Stimulated activated CD8-positive, alpha-beta memory T cell treated with anti-CD3 and anti-CD28 coated beads, Interleukin-2, amount 100 ng/mL, for 1 hour (primary cell): ENCODE measurements at places on chromosomes 5 and 9.

GRCh38 chr5:71955723-71956122, 151.6 kb upstream of the MAP1B start:
- DNase-seq: no peak

GRCh38 chr9:136079211-136079915, 15.7 kb downstream of the NACC2 start:
- no peak for DNase-seq

DNA sequence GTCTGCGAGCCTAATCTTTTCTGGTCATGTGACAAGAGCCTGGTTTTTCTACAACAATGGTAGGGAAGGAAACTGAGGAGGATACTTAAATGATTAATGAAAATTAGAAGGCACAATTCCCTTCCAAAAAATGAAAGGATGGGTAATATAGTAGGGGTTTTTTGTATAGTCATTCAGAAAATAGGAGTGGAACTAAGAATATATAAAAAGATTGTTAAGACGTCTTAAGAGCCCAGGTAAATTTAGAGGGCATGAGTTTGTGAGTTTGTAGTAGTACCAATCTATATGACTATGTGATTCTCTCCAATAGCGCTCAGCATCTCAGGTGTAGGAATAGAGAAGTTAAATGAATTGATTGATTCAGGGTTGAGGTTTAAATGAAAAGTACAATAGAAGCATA, 50.1 kb downstream of the GNG10 start:
- no peak for DNase-seq

DNA sequence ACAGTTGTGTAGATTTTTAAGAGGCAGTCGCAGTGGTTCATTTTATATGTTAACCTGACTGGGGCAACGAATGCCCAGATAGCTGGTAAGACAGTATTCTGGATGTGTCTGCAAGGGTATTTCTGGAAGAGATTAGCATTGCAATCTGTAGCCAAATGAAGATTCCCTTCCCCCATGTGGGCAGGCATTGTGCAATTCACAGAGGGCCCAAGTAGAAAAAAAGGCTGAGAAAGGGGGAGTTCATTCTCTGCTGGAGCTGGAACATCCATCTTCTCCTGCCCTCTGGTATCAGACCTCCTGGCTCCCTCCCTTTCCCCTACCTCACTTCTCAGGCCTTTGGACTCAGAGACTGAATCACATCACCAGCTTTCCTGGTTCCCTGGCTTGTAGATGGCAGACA, 70.6 kb downstream of the TENT4A start:
- no peak for DNase-seq

- DNase-seq: no peak
Observed at GRCh38 chr9:1837453-1838084, 177.6 kb upstream of the SMARCA2 start.

DNA sequence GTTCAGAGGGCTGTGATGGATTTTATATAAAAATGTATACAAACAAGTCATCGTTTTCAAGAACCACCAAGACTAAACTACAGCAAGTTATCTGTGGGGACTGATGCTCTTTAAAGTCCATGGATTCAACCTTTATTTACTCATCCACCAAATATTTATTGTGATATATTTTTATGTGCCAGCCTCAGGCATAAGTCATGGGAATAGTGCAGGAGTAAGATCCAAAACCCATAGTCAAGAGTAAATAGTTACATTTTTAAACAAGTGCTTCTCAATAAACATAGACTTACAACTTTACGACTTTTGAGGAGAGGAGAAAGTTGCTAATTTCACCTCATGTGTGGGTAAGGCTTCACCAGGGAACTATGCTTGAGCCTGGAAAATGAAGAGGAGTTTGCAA, 24.6 kb downstream of the MACIR start:
- DNase-seq: no peak

DNA sequence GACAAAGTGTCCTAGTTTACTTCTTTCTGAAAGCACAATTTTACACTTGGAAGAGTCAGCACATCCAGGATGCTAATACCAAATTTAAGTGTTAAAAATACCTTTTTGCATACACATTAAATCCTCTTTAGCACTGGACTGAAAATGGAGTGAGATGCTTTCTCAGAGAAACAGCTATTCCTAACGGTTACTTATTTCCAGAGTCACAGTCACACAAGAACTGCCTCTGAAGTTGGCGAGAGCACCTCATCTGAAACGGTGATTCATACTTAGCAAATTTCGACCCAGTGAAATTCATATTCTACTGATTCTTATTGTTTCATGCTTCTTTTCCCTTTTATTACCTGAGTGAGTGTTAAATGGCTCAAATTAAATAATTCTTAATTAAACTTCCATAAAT, 12.2 kb downstream of the CDH18 start:
- no peak for DNase-seq

- no peak for DNase-seq
Observed at GRCh38 chr5:73523861-73524260, 25.6 kb downstream of the BTF3 start.

- no peak for DNase-seq
Observed at GRCh38 chr5:72191404-72191803, 84.1 kb downstream of the MAP1B start.

- DNase-seq: no peak
Observed at GRCh38 chr5:53037141-53037859, 48.1 kb downstream of the ITGA2 start.

DNA sequence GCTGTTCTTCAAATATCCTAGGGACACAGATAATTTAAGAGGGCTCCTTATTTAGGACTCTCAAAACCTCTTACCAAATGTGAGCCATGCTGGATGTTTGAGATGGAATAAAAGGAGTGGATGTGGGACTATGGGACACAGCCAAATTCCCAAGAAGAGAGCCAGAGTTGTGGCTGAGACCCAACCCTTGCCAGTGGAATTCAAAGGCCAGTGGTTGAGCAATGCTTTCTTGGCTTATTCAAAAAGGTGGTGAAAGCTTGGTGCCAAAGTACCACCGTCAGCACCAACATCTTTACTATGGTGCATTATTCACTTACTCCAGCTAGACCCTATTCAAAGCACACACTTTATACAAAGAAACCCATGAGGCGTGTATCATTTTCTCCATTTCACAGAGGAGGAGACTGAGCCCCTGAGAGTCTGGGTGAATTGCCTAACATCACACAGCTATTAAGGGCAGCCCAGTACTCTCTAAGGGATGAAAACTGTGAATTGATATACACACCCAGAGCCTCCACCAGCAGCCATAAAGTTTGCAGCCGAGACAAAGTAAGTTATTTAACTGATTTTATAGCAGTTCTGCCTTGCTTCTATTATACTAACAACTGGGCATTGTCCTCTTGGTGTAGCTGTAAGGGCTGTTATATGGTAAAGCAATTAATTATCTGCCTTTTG, 391.7 kb downstream of the ACTL7B start:
- DNase-seq: no peak

- DNase-seq: no peak
Observed at GRCh38 chr5:13316176-13316575, 628.3 kb downstream of the DNAH5 start.

- no peak for DNase-seq
Observed at GRCh38 chr9:110797611-110798010, 129.0 kb downstream of the MUSK start.

GRCh38 chr5:139565411-139566305, 4.5 kb downstream of the UBE2D2 start:
- DNase-seq: peak; percentile 9

DNA sequence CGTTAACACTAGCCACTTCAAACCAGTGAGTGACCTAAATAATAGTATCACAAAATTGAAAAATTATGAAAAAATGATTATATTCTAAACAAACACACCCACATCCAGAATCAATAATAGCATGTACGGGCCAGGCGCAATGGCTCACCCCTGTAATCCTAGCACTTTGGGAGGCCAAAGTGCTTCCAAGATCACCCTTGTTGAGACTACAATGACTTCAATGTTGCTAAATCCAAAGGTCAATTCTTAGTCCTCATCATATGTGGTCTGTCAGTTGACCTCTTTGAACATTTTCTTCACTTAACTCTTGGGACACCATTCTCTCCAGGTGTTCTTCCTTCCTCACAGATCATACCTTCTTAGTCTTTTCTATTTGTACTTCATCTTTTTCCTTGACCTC, 11.3 kb downstream of the RIOK2 start:
- DNase-seq: no peak

- DNase-seq: no peak
Observed at GRCh38 chr9:99134893-99135341, 30.0 kb downstream of the TGFBR1 start.

DNA sequence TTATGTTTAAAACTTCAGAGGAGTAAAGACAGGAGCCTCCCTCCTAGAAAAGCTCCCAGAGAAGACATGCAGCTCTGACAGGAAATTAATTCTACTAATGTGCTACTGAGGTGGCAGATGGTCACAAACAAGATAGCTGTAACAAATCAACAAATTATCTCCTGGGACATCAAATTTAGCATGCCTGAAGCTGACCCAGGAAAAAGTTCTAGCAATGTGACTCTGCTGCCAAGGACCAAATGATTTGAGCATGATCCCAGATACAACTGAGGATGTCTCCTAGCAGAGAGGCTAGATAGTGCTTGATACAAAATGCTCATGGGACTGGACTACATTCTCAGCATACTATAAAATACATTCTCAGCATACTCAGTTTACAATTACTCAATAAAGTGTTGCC, 413.5 kb upstream of the SMC2 start:
- no peak for DNase-seq

- DNase-seq: no peak
Observed at GRCh38 chr5:181235323-181235688, 8.4 kb downstream of the RACK1 start.

DNA sequence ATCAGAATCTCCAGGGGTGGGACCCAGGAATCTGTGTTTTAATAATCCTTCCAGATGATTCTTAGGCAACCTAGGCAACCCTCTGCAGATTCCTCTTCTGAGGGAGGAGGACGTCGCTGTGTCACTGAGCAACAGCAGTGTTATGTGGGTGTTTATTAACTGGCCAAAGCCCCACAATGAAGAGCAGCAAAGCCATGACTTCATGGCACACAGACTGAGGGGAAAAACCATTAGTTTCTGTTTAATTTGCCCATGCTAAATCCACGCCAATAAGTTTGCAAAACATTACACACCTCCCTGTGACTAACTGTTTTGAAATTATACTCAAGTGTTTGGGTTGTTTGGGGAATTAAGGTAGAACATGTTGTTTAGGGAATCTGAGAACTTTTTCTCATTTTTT, 83.7 kb upstream of the TMED7 start:
- no peak for DNase-seq

DNA sequence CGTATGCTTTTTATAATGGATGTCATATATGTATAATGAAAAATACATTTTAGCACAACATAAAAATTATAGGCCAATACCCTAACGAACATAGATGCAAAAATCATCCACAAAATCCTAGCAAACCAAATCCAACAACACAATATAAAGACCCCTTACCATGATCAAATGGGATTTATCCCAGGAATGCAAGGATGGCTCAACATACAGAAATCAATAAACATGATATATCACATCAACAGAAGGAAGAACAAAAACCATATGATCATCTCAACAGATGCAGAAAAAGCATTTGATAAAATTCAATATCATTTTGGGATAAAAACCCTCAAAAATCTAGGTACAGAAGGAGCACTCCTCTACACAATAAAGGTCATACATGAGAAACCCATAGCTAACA, 27.7 kb downstream of the VAV2 start:
- no peak for DNase-seq

DNA sequence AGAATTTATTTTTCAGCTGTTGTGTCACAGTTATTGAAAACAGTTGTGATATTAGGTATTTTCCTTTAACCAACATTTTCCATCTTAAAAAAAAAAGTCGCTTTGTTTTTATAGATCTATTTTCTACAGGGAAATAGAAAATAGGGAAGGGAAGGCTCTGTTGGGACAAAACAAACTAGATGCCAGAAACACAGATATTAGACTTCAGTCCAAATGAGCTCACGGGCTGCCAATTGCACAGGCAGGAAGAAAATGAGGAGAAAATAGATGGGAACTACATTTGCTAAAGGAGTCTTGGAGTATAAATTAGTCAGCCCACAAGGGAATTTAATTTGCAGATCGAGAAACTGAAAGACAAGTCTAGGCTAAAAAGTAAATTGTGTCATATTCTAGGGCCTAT, 21.4 kb upstream of the ISOC1 start:
- DNase-seq: no peak

GRCh38 chr5:18807256-18808149, 1173.2 kb downstream of the TAF11L14 start:
- no peak for DNase-seq

DNA sequence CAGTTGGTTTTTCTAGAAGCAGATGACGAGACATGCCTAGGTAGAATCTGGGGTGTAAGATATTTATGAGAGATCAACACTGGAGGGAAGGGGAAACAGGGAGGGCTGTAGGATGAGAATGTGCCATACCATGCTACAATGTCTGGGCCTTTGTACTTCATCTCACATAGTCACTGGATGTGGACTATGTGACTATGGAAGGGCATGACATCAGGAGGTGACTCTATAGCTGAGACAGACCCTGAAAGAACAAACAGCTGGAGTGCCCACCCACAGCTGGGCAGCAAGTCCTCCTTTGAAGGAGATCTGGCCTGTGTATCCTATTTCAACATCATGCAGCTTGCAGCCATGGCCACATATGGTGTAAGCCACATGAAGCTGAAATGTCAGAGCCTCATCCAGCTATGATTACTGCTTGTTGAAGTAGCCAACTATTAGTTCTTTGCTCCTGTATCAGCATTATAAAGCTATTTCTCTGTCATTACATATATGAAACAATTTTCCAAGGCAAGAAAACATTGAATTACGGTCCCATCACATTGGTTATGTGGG, 46.2 kb upstream of the KIF2A start:
- no peak for DNase-seq

- DNase-seq: no peak
Observed at GRCh38 chr9:78592811-78593210, 295.9 kb downstream of the PSAT1 start.

DNA sequence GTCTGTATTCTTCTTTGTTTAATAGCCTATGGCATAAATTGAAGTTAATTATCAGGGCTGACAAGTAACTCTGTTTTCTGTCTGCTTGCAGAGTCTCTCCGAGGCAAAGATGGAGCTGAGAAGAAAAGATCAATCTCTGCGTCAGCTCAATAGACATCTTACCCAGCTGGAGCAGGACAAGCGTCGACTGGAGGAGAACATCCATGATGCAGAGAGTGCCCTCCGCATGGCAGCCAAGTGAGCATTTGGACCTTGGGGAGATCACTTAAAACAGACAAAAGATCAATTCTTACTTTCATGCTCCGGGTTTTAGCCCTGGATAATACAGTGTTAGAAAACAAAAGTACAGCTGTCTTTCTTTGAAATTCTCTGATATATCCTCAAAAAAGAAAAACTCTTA, 293.8 kb downstream of the CCDC171 start:
- DNase-seq: no peak

- no peak for DNase-seq
Observed at GRCh38 chr5:147504535-147504934, 5.3 kb downstream of the DPYSL3 start.

- DNase-seq: no peak
Observed at GRCh38 chr5:29508131-29508530, 1685.4 kb upstream of the CDH6 start.

- peak; percentile 72 for DNase-seq
Observed at GRCh38 chr5:80255811-80256712, at the start of gene SERINC5. Gene SERINC5, minus strand, starts transcription at chr5:80256048. Its CDS starts 126 bp downstream, at chr5:80255922.

- no peak for DNase-seq
Observed at GRCh38 chr9:85172001-85172978, 502.8 kb downstream of the NTRK2 start.
